ENCODE measurements at places on chromosomes 5 and 9.

GRCh38 chr9:8872802-8873201 lies 1073.2 kb upstream of the DMAC1 start:
- DNase-seq: no peak
- H3K4me3 ChIP-seq: no peak overlapping the region

GRCh38 chr5:38563624-38564023 lies 7.2 kb upstream of the LIFR start:
- DNase-seq: no peak
- no peaks in the 10 kb centered on the region for H3K36me3 ChIP-seq
- H3K27ac ChIP-seq: no peak overlapping the region
- H3K4me1 ChIP-seq: no peaks in the 10 kb centered on the region

GRCh38 chr9:124297551-124297901 lies 39.8 kb downstream of the NEK6 start:
- H3K27me3 ChIP-seq: peaks cover 8% of the 10 kb centered on the region
- no peak overlapping the region for H3K27ac ChIP-seq
- H3K36me3 ChIP-seq: no peaks in the 10 kb centered on the region
- DNase-seq: no peak

DNA sequence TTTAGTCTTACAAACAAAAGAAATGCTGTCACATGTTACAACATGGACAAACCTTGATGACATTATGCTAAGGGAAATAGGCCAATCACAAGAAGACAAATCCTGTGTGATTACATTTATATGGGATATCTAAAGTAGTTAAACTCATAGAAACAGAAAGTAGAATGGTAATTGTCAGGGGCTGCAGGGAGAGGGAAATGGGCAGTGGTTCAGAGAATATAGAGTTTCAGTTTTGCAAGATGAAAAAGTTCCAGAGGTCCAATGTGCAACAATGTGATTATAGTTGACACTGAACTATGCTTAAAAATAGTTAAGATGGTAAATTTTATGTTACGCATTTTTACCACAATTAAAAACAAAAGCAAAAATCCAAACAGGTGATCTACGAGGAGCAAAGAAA lies 265.5 kb downstream of the NDUFS4 start:
- no peak overlapping the region for H3K4me3 ChIP-seq
- H3K27me3 ChIP-seq: no peaks in the 10 kb centered on the region
- no peaks in the 10 kb centered on the region for H3K4me1 ChIP-seq
- DNase-seq: no peak

GRCh38 chr5:178586396-178586795 lies 3.8 kb downstream of the COL23A1 start:
- H3K4me1 ChIP-seq: peaks cover 9% of the 10 kb centered on the region
- peaks cover 31% of the 10 kb centered on the region for H3K27me3 ChIP-seq
- H3K4me3 ChIP-seq: no peak overlapping the region
- no peak overlapping the region for H3K27ac ChIP-seq
- no peaks in the 10 kb centered on the region for H3K36me3 ChIP-seq
